Activated naive CD8-positive, alpha-beta T cell treated with anti-CD3 and anti-CD28 coated beads, Interleukin-2, amount 10 ng/mL, durations not matched to agents 7 days and 5 days (primary cell): ENCODE measurements at places on chromosomes 1 and 21.

- peaks cover 14% of the 10 kb centered on the region for H3K4me1 ChIP-seq
- H3K36me3 ChIP-seq = peaks cover 1% of the 10 kb centered on the region
- no peaks in the 10 kb centered on the region for H3K27me3 ChIP-seq
These were observed 1.0 kb upstream of the SFN start for GRCh38 chr1:26861889-26862378.

DNA sequence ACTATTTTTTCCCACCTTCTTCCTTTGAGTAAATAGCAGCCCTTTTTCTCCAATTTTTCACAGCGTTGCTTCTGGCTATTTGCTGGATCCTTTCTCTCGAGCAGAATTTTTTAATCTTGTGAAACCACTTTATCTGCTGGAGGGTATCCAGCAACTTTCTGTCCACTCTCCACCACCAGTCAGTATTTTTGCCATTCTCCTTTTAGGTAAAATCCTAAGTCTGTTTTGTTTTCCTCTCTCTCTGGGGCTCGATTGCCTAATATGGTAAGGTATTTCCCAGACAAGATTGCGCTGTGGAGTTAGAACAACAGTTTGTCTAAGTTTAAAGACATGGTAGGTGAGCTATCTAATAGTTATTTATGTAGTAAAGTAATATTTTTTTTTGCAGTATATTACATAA is 156.9 kb downstream of the PPP1R12B start:
- H3K4me1 ChIP-seq = no peaks in the 10 kb centered on the region
- no peaks in the 10 kb centered on the region for H3K36me3 ChIP-seq
- H3K4me3 ChIP-seq = no peak overlapping the region
- no peak for DNase-seq
- no peak overlapping the region for H3K27ac ChIP-seq

DNA sequence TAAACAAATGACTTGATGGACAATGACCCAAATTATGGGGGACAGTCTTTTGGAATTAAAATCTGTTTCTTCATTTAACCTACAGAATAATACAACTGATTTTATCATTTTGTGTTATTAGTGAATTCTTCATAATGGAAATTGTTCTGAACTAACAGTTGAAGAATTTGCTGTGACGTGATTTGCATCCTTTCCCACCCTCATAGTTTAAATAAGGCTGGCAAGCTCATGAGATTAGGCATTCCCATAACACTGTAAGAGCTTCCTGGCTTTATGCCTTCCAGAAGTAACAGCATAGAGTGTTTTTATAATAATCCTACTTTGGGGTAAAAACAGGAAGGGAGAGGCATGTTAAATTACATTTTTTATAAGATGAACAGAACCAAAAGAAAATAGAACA is 95.7 kb downstream of the ATP6V1G3 start:
- H3K4me1 ChIP-seq = peaks cover 3% of the 10 kb centered on the region
- no peak overlapping the region for H3K4me3 ChIP-seq
- DNase-seq = no peak
- H3K36me3 ChIP-seq = peaks cover 1% of the 10 kb centered on the region
- H3K27ac ChIP-seq = no peak overlapping the region

- DNase-seq = no peak
- no peaks in the 10 kb centered on the region for H3K36me3 ChIP-seq
- H3K27me3 ChIP-seq = no peaks in the 10 kb centered on the region
- no peaks in the 10 kb centered on the region for H3K4me1 ChIP-seq
- no peak overlapping the region for H3K4me3 ChIP-seq
These were observed 28.3 kb downstream of the COL18A1 start for GRCh38 chr21:45433301-45433700.

- peaks cover 16% of the 10 kb centered on the region for H3K36me3 ChIP-seq
- H3K27me3 ChIP-seq = no peaks in the 10 kb centered on the region
- H3K4me3 ChIP-seq = no peak overlapping the region
- no peak overlapping the region for H3K27ac ChIP-seq
These were observed 7.7 kb downstream of the MAD2L2 start for GRCh38 chr1:11673089-11673769.

DNA sequence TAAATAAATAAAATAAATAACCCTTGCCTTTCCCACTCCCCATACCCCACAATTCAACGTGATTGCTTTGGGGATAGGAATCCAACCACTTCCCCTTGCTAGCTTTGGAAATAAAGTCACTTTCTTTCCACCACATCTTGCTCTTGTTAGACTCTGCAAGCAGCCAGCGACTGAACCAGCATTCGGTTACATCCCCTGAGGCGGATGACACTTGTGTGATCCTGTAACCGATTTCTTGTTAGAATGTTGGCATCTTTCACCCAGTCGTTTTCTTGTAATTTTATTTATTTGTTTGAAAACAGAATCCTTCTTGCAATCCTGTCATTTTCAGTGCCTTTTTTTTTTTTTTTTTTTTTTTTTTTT is 1.6 kb upstream of the IFNGR2 start:
- H3K4me3 ChIP-seq = no peak overlapping the region
- H3K36me3 ChIP-seq = peaks cover 8% of the 10 kb centered on the region
- H3K27me3 ChIP-seq = peaks cover 10% of the 10 kb centered on the region
- no peak for DNase-seq
- no peak overlapping the region for H3K27ac ChIP-seq

GRCh38 chr1:182430263-182431068 is 19.5 kb upstream of the RGSL1 start:
- H3K36me3 ChIP-seq = no peaks in the 10 kb centered on the region
- DNase-seq = no peak
- H3K27me3 ChIP-seq = peaks cover 3% of the 10 kb centered on the region
- H3K27ac ChIP-seq = peak overlapping the region; percentile 75
- H3K4me1 ChIP-seq = peaks cover 10% of the 10 kb centered on the region
- peak overlapping the region; percentile 48 for H3K4me3 ChIP-seq

- H3K4me1 ChIP-seq = no peaks in the 10 kb centered on the region
- DNase-seq = no peak
- H3K27me3 ChIP-seq = no peaks in the 10 kb centered on the region
- no peak overlapping the region for H3K4me3 ChIP-seq
These were observed 999.8 kb upstream of the NCAM2 start for GRCh38 chr21:19998453-19998852.

DNA sequence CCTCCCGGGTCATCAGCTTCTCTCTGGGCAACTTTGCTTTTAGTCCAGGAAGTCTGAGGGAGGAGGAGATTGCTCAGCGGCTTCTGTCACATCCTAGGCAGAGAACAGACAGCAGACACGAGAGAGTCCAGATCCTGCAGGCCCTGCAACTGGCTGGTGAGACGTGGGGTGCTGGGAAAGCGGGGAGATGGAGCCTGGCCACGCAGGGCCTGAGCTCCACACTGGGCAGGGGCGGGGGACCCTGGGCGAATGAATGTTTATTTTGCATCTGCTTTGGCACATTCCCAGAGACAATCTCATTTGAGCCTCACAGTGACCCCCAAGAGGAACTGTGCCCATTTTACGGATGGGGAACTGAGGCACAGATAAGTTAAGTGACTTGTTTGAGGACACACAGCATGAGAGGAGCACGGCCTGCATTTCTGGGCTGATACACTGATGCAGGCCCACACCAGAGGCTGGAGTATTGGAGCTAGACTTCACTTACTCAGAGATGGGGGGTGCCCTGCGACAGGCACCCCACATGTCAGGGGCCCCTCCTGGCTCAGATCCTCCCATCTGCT is 9.6 kb downstream of the C1orf167 start:
- no peak overlapping the region for H3K4me3 ChIP-seq
- DNase-seq = no peak
- no peaks in the 10 kb centered on the region for H3K36me3 ChIP-seq
- no peak overlapping the region for H3K27ac ChIP-seq
- peaks cover 5% of the 10 kb centered on the region for H3K27me3 ChIP-seq
